ENCODE measurements at places on chromosomes 6 and 20. TPM values are rescaled to one million over a fixed set of nuclear protein-coding genes. Genes with fewer than 3 reads are reported as not detected.

- H3K36me3 ChIP-seq = no peaks in the 10 kb centered on the region
- no peaks in the 10 kb centered on the region for H3K27me3 ChIP-seq
- peaks cover 13% of the 10 kb centered on the region for H3K4me1 ChIP-seq
- no peak overlapping the region for H3K4me3 ChIP-seq
Observed at GRCh38 chr20:13061381-13061780, 52.6 kb downstream of the SPTLC3 start.

The FAM209B gene
- total RNA-seq = 0.82 TPM

GRCh38 chr20:4304601-4305000 is 289.2 kb upstream of the RNF24 start:
- H3K36me3 ChIP-seq = no peaks in the 10 kb centered on the region
- no peaks in the 10 kb centered on the region for H3K27me3 ChIP-seq
- no peak overlapping the region for H3K4me3 ChIP-seq
- H3K27ac ChIP-seq = no peak overlapping the region

- H3K36me3 ChIP-seq = no peaks in the 10 kb centered on the region
- DNase-seq = no peak
- no peak overlapping the region for H3K27ac ChIP-seq
Observed at GRCh38 chr20:62698231-62698630, 10.4 kb upstream of the NTSR1 start.

Measured in H1 (cell line).